Left lobe of liver (tissue), 2 donors: ENCODE measurements at places on chromosomes 3 and 15. TPM values are rescaled to one million over a fixed set of nuclear protein-coding genes. Genes with fewer than 3 reads are reported as not detected.

The NAALADL2 gene
- 4.2 TPM for total RNA-seq

The TYRO3 gene
- total RNA-seq = 1.5 TPM

The MYZAP gene
- 0.58 TPM for total RNA-seq

The ZDHHC19 gene
- total RNA-seq = 1.3 TPM

The CLDN18 gene
- 0.23 TPM for total RNA-seq

The SPINK8 gene
- total RNA-seq = not detected

The CAMK2N2 gene
- 0.43 TPM for total RNA-seq

GRCh38 chr15:34850121-34850520 lies 54.8 kb upstream of the ACTC1 start:
- no peak for DNase-seq

DNA sequence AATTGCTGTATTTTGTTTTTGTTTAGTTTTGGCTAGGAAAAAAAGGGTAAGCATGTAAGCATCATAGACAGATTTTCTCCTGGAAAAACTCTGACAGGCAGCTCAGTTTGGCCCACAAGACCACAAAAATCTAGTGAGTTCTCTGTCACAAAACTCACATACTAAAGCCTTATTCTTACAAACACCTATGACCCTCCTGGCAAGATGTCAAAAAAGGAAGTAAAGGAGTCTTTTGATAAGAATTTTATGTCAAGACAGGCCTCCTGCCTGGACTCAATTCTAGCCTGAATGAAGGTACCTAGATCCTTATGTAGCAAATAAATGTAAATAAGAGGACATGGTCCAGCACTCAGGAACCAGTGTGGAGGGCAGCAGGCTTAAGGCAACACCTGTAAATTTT lies 668.3 kb upstream of the ZNF385D start:
- no peak for DNase-seq

DNA sequence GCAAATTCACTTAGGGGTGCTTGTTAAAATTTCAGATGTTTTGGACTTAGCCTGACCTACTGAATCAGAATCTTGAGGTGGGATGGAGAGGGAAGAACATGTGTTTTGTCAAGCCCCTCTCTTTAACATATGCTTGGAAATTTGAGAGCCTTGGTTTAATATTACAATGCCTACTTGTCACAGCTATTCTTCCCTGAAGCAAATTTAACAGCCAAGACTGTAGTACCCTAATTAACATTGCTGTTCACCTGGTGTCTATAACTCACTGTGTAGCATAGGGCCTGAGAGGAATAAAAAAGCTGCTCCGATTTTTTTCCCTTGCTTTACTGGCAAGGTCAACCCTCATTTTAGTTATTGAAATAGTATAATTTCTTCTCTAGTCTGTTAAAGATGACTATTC lies 880.1 kb downstream of the CADM2 start:
- no peak for DNase-seq

- DNase-seq = no peak
Observed at GRCh38 chr3:193333229-193333628, 45.3 kb downstream of the ATP13A5 start.

DNA sequence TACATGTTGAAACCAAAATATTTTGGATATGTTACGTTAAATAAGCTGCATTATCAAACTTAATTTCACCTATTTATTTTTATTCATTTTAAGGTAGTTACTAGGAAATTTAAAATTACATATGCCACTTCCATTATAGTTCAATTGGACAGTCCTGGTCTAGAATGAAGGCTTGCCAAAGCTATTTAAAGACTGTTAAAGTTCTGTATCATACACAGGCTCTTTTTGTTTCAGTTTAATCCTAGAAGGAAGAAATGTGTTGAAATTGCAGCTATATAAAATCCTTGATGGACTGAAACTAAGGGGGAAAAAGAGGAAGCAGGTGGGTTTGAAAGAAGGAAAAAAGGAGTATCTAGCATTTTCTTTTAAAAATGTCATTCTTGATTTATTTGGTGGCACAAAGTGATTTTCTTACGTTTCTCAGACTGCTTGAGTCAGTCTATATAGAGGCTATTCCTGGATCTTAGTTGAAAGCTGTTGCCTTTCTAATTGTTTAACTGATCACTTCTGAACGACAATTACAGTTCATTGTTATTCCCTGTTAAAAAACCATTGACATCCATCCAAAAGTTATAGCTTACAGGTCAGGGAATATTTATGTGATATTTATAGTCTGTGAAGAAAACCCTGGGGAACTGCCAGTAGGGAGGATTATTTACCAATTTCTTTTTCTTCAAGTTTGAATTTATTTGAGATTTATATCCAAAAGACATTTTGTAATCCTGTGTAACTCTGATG lies 195.0 kb downstream of the RORA start:
- no peak for DNase-seq

GRCh38 chr3:194161131-194162045 lies 25.4 kb downstream of the HES1 start:
- no peak for DNase-seq

DNA sequence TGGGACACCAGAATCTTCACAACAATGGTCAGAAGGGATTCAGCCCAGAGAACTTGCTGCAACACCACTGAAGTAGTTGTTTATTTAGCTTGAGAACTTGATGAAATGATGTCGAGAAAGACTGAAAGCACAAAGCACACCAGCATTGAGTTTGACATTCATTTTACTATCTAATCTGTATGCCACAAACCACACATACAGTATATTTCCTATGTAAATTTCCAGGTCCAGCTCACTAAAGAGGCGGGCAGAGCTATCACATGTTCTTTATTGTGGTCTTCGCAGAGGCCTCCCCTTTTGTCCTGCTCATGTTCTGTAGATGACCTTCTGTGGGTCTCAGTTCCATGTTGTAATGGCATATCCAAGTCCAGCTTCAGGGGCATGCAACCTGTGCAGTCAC lies 10.4 kb upstream of the FMN1 start:
- no peak for DNase-seq

DNA sequence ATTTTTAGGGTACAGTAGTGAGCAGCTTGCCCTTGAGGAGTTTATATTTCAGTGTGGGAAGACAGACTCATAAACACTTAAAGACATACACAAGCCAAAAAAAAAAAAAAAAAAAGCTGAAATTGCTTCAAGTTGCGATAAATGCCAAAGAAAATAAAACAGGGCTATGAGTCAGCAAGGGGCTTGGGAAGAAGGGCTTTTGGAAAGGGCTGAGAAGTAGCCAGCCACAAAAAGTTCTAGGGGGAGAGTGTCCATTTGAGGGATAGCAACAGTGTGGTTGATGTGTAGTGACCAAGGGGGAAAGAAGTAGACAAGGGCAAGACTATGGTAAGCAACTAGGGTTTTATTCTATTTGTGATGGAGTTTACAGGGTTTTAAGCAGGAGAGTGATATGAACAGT lies 185.5 kb downstream of the ADAMTS9 start:
- DNase-seq = no peak

GRCh38 chr3:160470181-160470580 lies 20.6 kb upstream of the TRIM59 start:
- no peak for DNase-seq

- DNase-seq = no peak
Observed at GRCh38 chr3:151552589-151552988, 91.7 kb upstream of the IGSF10 start.

GRCh38 chr3:190526787-190527762 lies 13.2 kb downstream of the IL1RAP start:
- peak; percentile 69 for DNase-seq

DNA sequence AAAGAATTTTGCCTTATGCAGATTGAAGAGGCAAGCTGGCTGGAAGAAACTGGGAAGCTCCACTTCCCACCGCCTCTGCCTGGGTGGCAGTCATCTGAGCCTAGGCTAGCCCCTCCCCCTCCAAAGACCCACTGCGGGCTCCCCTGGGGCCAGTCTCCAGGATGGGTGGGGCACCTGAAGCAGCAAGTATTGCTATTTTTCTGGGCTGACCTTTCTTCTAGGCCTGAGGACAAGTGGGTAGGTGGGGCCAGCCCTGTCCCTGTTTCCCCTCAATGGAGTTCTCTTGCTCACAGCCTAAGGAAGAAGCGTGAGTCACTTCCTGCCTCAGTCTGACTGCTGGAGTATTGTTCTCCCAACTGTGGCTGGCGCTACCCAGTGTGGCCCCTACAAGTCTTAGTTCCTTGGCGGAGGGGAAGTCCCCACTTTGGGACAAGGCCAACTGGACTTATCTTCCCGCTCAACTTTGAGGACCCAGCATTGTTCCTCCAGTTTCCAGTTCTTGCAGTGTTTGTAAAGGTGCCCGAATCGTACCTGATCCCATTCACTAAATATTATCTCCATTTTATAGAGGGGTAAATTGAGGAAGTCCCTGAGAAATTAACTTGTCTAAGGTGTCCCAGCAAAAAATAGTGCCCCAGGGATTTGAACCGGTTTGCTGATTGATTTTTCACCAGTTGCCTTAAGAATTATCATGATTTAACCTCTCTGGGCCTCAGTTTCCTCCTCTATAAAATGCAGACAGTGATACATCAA lies 1.4 kb downstream of the FURIN start:
- no peak for DNase-seq

- DNase-seq = no peak
Observed at GRCh38 chr3:152197451-152197850, 71.3 kb upstream of the MBNL1 start.

DNA sequence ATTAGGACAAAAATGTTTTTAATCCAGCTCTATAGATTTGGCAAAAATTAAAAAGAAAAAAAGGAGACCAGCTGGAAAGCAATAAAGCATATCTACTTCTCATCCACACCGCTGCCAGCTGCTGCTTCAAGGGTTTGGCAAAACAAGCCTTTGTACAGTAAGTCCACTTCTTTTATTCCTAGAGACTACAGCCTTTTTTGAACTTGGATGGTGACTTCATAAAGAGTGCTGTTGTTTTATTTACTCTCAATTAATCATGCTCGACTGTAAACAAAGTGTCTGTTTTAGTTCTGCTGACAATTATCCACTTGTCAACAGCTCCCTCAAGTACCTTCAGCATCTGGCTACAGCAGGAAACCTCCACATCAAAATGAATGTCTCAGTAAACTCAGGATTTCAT lies 12.3 kb upstream of the FOXB1 start:
- DNase-seq = no peak

DNA sequence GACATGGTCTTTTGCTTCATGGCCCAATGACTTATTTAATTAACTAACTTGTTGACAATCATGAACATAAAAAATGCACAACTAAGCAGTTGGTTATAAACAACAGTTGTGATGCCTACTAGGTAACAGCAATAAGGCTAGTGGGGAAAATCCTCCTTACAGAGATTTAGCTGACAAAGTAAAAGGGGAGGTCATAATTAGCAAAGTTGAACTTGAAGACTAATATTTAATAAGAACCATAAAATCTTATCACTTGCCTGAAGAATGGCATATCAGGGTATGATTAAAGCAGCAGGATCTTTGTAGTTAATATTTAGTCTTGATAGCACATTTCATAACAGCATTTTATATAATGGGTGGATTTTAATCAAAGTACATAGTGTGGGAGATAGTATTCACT lies 84.2 kb downstream of the MME start:
- no peak for DNase-seq

- DNase-seq = no peak
Observed at GRCh38 chr3:3127432-3128010, 781 bp downstream of the TRNT1 start.

DNA sequence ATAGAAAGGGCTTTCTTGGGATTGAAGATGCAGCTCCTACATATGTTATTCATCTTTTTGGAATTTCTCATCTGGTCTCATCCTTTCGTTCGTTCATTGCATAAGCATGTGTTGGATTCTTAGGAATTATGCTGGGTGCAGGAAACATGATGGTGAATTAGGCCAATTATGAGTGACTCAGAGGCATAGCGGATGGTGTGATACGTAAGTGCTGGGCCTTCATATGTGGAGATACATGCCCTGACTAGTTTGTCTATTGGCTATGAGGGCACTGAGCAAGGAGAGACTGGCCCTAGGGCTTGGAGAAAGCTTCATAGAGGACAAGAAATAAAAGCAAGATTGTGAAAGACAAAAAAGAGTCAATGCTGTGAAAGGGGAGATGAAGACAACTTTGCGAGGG lies 235.1 kb downstream of the MYRIP start:
- DNase-seq = no peak

- no peak for DNase-seq
Observed at GRCh38 chr3:167882057-167882667, 146.6 kb downstream of the SERPINI1 start.

DNA sequence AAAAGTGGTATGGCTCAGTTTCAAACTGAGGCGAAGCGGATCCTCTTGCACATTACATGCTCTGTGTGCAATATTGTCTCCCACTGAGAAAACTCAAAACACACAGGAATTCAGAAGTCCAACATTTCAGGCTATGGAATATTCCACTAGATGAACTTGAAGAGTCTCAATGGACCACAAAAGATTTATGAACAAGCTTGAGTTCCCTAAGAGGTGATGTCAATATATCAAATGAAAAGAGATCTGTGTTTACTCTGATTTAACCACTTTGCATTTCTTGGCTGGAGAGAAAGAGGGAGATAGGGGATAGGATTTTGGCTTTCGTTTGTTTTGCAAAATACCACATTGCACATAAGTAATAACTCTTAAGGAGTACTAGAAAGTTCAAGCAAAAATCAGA lies 20.3 kb downstream of the PDZRN3 start:
- DNase-seq = no peak

DNA sequence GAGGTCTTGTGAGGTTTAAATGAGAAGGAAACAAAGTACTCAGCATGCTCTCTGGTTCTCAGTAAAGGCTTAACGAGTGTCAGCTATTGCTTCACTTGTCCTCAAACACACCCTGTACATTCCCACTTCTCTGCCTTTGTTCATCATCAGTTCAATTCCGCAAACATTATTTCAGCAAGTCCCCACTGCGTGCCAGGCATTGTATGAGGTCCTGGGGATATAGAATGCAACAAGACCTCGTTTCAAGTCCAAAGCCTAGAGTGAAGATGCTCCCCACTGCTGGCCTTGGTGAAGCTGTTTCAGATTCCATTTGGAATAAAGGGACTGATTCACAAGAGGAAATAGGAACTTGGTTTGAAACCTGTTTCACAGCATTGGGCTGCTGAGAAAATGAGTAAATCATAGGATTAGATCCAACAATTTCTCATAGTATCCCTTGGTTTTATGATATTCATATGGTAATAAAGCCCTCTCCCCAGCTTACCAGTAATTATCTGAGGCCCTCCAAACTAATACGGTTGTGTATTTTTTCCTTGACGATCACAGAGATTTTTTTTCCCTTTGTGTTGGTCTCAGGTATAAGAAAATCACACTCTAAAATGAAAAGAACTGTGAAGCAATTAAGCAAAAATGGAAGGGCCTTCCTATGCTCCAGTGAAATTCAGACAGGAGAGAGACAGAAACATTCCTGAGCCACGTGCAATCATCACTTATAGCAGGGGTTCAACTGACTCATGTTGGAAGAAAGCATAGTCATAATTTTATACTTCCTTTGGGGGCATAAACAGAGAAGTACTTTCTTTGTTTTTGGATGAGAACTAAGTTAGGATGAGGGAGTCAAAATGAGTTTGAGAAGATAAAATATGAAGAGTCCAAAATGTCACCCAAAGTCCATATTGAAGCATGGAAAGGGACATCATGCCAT lies 258.6 kb downstream of the RORA start:
- no peak for DNase-seq

- no peak for DNase-seq
Observed at GRCh38 chr15:25701721-25702465, 161.2 kb downstream of the ATP10A start.
